Stimulated activated CD4-positive, alpha-beta T cell treated with anti-CD3 and anti-CD28 coated beads, TNF-alpha, amount 100 ng/mL, for 48 hours (primary cell): ENCODE measurements at places on chromosomes 1 and 21.

GRCh38 chr1:67040405-67040804, 13.5 kb downstream of the SLC35D1 start:
- DNase-seq: no peak

- no peak for DNase-seq
Observed at GRCh38 chr1:181479137-181479745, 4.1 kb upstream of the CACNA1E start.

DNA sequence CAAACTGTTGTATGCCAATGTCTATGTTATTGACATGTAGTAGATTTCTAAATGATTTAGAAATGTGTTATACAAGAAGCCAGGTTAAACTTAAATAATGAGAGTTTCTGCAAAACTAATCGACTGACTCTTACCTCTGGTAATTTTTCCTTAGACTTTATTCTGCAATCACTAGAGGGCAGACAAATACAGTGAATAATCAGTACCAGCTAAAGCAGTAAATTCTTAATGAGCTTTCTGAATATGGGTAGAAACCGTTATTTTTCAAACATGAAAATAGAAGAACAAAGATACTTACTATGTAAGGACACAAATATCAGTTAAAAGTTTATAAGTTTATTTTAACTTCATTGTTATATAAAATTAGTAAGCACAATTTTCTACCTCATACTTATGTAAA, 97.9 kb upstream of the RGS1 start:
- no peak for DNase-seq

- DNase-seq: no peak
Observed at GRCh38 chr1:41535276-41535675, 50.8 kb upstream of the EDN2 start.

DNA sequence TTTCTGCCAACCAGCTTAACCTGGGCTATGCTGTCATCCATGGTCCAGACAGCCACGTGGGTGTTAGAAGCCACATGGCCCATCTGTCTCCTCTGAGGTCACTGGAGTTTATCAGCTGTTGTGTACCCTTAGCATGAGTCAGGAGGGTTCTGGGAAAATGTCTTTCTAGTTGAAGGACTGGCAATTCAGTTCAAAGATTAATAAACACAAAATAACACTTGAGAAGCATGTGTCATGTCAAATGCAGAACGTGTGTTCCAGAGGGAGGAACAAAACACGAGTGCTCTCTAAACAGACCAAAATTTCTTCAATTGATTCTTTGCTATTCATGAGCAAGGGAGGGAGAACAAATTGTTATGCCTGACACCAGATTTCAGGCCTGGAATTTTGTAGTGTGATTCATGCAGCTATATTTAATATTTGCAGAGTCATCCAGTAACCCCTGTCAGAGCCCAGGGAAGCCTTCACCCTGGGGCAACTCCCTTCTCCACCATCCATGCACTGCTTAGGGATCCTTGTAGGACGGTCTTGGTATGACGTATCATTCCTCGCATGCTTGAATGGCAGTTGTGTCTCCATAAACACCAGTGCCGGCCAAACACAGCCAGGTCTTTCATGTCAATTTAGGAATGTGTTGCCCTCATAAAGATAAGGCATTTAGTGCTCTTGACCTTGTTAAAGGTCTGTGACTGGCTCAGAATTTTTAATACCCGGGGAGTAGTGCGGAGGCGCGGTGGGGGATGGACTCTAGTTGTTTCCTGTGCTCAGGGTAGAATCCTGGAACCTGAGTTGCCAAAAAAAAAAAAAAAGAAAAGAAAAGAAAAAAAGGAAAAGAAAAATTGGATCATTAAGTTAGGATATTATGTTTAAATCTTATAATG, 27.7 kb upstream of the DYRK1A start:
- no peak for DNase-seq

- DNase-seq: no peak
Observed at GRCh38 chr1:29827801-29828525, 591.6 kb downstream of the PTPRU start.

GRCh38 chr1:18132711-18133541, 25.3 kb downstream of the IGSF21 start:
- DNase-seq: no peak

DNA sequence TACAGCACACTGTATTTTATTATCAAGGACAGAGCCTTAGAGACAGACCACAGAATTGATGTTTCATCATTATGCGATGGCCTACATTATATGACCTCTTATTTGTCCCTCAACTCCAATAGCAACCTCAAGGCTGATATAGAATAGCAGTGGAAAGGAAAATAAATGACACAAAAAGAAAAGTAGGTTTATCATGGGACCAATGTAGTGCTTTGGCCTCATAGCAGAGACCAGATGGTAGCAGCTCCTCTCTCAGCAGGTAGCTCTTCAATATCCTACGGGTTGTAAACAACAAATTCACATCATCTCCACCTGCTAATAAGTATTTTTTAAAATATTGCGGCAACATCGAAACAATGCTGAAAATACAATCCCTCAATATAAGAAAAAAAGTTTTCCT, 25.2 kb downstream of the ANP32E start:
- DNase-seq: no peak

DNA sequence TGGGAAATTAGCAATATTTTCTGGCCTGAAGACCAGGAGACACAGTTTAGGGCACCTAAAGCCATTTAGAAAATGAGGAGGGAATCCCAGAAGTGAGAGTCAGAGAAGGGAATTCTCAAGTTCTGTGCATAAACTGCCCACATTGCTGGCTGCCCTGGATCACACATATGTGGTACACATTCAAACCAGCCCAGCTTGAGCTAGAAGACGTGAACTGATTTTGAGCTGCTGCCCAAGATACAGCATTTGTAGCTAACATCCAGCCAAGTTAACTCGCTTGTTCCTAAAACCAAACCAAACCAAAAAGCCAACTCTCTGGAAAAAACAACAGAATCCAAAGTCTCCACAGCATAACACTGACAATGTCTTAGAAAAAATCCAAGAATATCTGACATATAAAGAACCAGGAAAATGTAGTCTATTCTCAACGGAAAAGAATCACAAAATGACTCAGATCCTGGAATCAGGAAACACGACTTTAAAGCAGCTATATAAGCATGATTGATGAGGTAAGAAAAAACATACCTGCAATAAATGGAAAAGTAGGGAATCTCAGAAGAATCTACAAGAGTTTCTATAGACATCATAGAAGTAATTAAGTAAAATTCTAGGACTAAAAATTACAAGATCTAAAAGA, 18.2 kb upstream of the QSOX1 start:
- DNase-seq: no peak

DNA sequence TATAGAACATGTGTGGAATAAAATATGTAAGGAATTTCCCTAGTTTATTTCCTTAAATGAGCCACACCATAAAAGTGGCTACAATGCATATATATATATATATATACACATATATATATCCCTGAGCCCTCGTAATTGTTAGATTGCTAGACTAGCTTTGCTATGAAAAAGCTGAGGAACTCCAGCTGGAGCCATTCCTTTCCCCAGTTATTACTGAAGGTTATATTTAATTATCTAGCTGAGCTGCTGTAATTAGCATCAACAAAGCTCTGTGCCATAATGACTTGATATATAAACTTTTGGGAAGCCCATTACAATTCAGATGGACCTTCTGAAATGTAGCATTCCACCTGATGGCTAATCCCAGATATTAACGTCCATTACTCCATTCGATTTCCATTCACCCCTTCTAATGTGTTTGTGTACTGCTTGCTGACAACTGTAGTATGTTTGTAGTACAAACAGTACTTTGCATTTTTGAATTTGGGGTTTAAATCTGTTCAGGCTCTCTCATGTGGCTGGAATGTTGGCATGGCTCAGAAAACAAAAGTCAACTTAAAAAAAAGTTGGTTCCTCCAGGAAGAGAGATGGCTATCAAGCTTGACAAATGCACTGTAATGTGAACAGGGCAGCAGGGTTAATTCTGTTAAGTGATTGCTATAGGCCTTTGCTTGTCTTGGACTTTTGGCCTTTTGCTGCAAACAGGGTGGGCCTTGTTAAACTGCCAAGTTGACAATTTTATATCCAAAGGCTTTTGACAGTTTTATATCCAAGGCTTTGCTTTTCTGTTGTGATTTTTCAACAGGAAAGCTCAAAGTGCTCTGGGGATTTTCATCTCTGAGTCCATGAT, 170.0 kb downstream of the LTN1 start:
- DNase-seq: no peak

DNA sequence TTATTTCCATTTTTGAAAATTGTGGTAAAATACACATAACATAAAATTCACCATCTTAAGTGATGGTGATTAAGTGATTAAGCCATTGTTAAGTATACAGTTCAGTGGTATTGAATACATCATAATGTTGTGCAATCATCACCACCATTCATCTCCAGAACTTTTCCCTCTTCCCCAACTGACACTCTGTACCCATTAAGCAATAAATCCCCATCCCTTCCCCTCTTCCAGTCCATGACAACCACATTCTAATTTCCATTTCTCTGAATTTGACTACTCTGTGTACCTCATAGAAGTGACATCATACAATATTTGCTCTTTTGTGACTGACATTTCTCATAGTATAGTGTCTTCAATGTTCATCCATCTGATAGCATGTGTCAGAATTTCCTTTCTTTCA, 124.8 kb downstream of the DISC1 start:
- no peak for DNase-seq

DNA sequence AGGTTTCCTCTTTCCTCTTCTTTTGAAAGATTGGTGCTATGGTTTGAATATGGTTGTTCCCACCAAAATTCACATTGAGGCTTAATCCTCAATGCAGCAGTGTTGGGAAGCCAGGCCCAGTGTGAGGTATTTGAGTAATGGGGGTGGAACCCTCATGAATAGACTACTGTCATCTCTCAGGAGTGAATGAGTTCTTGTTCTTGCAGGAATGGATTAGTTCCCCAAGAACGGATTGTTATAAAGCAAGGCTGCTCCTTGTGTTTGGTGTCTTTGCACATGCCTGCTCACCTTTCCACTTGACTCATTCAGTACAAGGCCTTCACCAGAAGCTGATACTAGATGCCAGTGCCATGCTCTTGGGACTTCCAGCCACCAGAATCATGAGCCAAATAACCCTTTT, 223.2 kb downstream of the BACH1 start:
- no peak for DNase-seq

- no peak for DNase-seq
Observed at GRCh38 chr1:63721531-63722189, 52.2 kb upstream of the ROR1 start.

DNA sequence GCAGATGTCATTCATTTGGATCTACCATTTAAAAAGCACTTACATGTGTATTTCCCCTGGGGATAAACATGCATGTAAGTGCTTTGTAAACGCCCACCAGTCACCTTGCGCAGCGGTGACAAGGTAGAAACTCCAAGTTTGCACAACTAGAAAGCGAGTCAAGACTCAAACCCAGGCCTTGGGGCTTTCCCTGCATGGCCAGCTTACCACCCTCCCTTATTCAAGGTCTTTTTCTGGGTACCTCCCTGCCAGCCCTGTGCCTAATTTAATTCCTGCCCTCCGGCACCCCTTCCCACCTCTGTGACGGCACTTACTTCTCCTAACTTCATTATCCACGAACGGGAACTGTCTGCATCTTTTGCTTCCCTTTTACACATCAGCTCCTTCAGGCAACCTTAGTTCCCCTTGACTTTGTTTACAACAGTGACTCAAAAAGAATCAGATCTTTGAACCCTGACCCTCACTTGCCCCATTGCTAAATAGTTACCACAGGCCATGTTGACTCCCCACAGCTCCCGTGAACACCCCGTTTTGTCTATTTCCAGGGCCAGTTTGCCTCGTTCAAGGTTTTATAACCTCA, 138.3 kb upstream of the ETS2 start:
- DNase-seq: no peak

DNA sequence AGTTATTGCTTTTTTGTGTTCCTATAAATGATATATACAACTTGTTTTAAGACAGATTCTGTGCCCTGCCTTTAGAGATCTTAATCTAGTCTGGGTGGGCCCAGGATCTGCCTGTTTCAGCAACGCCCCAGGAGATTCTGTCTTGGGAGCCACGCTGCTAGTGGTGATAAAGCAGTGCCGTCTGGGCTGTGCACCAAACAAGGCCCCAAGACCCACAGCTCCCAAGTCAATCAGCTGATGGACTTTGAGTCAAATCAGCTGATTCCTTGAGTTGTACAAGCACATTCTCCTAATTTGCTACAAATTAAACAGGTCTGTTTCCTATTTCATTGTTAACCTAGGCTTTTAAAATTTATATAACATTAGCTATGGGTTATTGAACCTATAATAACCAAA, 15.7 kb upstream of the SLC44A3 start:
- DNase-seq: no peak

GRCh38 chr21:33566514-33566913, 22.0 kb downstream of the DONSON start:
- no peak for DNase-seq
